ENCODE measurements at places on chromosomes 13 and 19.

- peak; percentile 97 for DNase-seq
These were observed 1.4 kb upstream of the BCL3 start for GRCh38 chr19:44746946-44747738.

- DNase-seq = no peak
These were observed 90.7 kb upstream of the MCF2L start for GRCh38 chr13:112877976-112878955.

- DNase-seq = no peak
These were observed 17.2 kb upstream of the RNASEH2B start for GRCh38 chr13:50892210-50892944.

DNA sequence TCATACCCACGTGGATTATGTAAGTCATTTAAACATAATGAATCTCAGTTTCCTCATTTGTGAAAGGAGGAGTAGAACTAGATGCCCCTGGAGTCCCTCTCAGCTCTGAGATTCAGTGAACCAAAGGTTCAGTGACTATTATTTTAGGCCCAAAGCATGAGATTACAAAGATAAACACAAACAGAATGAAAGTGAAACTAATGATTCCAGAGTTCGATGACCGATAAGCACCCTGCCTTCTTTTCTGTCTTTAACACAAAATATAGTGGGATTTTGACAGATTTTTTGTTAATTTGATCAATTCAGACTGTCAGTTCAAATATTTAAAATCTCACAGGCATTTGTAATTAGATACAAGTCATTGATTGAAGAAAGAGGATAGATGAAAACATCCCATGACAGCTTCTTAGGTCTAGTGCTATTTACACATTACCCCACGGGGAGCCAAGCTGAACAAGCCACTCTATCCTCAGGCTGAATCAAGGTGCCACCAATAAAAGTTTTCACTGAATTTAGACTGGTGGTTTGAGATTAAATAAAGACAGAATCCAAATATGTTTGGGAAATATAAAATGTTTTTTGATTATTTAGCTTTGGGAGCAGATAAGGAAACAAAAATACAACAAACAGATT lies 64.6 kb upstream of the RAP2A start:
- DNase-seq = no peak

- DNase-seq = no peak
These were observed 274.7 kb downstream of the SUCLA2 start for GRCh38 chr13:47726394-47726793.

GRCh38 chr13:32733690-32734089 lies 147.4 kb downstream of the PDS5B start:
- DNase-seq = no peak

- no peak for DNase-seq
These were observed 110.6 kb upstream of the ATXN8OS start for GRCh38 chr13:69997061-69997460.

DNA sequence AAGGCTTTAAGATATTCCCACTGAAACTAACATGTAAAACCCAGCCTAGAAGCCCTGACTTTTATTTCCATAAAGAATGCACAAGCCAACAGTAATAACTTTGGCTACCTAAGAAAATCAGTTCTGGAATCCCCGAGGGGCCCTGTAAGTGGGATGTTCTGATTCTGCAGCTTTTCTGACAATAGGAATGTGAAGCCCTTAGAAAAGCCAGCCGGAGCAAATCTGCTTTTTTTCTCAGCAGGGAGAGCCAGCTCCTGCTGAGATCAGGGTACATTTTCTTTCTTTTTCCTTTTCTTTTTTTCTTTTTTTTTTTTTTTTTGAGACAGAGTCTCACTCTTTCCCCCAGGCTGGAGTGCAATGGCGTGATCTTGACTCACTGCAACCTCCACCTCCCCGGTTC lies 8.0 kb upstream of the GARRE1 start:
- DNase-seq = no peak

- DNase-seq = peak; percentile 84
These were observed 85.9 kb downstream of the MBNL2 start for GRCh38 chr13:97307882-97308624.

- peak; percentile 91 for DNase-seq
These were observed 2.1 kb downstream of the PNMA8C start for GRCh38 chr19:46426506-46427162.

- DNase-seq = no peak
These were observed 90.0 kb downstream of the RNASEH2B start for GRCh38 chr13:50999641-51000040.

- DNase-seq = no peak
These were observed 25.2 kb downstream of the IL17D start for GRCh38 chr13:20728579-20729311.

DNA sequence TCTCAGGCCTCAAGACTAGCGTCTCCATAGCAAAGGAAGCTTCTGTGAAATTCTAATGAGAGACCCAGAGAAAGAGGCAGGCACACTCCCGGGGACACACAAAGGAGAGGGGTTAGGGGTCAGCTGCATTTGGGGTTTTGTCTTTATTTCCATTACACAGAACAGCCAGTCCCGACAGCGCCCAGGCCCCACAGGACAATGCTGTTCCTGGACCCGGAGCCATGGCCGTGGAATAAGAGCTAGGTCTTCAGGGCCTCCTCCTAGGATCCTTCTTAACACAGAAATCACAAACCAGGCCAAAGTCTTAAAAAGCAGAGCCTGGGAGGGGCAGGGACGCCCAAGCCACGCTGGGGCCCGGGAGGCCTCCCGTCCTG lies 22.8 kb downstream of the KCTD15 start:
- no peak for DNase-seq

GRCh38 chr19:14015524-14016035 lies 9.5 kb upstream of the RFX1 start:
- no peak for DNase-seq

GRCh38 chr13:112616586-112617362 lies 28.8 kb upstream of the TUBGCP3 start:
- DNase-seq = no peak

- DNase-seq = no peak
These were observed 489.1 kb upstream of the TSHZ3 start for GRCh38 chr19:31838163-31838815.

- no peak for DNase-seq
These were observed 18.1 kb upstream of the EID2 start for GRCh38 chr19:39557811-39558623.

GRCh38 chr13:45695198-45695730 lies 6.9 kb upstream of the CBY2 start:
- DNase-seq = no peak

DNA sequence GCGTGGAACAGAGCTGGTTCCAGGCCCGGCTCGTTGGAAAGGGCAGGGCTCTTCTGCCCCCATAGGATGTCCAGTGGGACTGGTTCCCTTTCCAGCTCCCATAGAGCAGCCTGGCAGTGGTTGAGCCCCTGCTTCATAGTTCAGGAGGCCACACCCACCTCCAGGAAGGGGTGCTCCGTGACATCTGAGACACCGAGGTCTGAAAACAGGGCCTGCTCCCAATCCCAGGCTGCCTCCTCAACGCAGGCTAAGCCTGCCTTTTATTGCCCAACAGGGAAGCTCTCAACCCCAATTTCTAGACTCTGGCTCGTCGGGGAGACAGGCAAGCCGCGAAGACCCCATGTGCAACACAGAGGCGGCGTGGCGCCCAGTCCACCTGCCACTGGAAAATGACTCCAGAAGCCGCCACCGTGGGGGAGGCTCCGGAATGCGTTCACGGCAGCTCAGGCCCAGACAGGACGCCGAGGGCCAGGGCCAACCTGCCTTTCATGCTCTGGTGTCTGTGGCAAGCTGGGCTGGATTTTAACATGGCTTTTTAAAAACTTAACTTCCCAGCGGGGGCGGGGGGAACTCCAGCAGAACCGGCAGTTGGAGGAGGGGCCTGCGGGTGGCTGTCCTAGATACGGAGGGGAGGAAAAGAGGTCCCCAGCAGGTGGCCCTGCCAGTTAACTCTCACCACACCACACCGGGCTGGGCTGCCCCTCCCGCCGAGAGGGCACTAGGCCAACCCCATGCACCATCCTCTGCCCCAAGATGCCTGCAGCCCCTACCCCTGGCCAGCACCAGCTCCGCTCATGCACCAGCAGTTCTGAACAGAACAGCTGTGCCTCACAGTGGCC lies 17.9 kb upstream of the TINCR start:
- DNase-seq = no peak

- peak; percentile 87 for DNase-seq
These were observed 3.7 kb upstream of the PDE4A start for GRCh38 chr19:10416380-10417257.

- DNase-seq = no peak
These were observed 29.0 kb upstream of the CEBPG start for GRCh38 chr19:33344573-33344925.

GRCh38 chr19:3515891-3516422 lies 9.8 kb downstream of the FZR1 start:
- DNase-seq = no peak

- DNase-seq = peak; percentile 70
These were observed 21.2 kb downstream of the ATP11A start for GRCh38 chr13:112710855-112711527.

DNA sequence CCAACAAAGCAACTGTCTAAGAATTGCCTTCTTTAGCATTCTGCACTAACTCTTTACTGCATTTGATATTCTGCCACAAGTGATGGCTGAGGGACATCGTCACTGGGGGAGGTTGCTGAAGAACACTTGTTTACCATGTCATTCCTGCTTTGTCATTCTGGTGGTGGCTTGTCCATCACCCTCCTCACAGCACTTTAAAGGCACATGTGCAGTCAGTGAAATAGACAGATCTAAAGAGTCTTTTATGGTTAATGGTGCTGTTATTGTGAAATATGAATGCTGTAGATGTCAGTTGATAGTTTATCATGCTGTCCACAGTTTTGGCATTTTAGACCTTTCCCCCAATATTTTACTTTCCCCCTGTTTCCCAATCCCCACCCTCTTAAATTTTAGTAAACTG lies 120.9 kb upstream of the TSC22D1 start:
- no peak for DNase-seq

DNA sequence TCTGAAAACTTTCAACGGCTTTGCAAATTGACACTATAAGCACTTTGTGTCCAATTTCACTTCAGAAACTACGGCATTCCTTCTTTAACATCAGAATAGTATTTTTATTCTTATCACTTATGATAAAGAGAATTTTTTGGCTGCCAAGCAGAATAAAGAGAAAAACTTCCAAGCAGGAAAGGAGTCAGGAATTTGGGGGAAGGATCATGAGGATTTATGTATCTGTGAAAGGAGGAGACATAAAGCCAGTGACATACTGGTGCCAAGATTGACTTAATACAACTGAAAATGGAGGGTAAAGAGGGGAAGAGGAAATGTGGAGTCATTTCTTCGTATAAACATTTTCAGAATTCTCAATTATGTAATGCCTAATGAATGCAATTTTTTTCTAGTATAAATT lies 94.7 kb downstream of the RBM26 start:
- no peak for DNase-seq

- DNase-seq = no peak
These were observed 24.5 kb downstream of the PPP5C start for GRCh38 chr19:46371371-46371901.

GRCh38 chr13:42068886-42069285 lies 20.4 kb downstream of the DGKH start:
- DNase-seq = no peak

GRCh38 chr19:6516018-6516658 lies 14.0 kb upstream of the TUBB4A start:
- DNase-seq = peak; percentile 94

DNA sequence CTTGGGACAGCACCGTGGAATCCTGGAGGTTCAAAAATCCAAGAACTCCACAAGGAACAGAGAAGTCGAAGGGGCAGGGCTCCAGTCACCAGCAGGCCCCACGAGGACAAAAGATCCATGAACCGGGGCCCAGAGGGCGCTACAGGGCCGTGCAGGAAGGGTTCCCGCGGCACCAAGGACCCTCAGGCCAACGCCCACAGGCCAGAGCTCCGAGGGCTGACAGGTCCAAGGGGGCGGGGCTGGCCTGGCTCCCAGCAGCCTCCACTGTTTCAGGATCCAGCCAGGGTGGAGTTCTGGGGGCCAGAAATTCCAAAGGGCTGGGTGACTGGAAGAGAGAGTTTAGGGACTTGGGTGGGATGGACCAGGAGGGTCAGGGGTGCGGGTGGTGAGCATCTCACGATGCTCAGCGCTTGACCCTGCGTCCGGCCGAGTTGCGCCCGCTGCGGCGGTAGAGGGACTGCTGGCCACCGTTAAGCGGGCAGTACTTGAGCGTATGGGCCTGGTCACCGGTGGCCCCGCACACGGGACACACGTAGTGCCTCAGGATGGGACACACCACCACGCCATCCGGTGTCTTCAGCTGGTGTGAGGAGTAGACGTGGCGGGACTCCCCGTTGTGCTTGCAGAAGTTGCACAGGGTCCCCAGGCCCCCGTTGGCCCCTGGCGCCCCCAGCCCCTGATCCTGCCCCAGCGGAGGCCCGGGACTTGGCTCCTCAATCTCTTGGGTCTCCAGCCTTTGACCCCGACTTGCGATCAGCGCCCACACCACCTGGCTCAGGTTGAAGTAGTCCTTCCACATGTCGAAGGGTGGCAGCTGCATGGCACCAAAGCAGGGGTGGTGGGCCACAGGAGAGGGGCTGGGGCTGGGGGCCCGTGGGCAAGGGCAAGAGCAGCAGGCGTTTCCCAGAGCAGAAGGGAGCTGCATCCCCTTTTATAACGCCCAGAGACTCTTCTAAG lies at the start of gene NANOS2:
Gene NANOS2, minus strand, starts transcription at position 905 of the 957 bp plus-strand sequence. Its CDS starts 85 bp downstream, at position 820.
- DNase-seq = no peak

DNA sequence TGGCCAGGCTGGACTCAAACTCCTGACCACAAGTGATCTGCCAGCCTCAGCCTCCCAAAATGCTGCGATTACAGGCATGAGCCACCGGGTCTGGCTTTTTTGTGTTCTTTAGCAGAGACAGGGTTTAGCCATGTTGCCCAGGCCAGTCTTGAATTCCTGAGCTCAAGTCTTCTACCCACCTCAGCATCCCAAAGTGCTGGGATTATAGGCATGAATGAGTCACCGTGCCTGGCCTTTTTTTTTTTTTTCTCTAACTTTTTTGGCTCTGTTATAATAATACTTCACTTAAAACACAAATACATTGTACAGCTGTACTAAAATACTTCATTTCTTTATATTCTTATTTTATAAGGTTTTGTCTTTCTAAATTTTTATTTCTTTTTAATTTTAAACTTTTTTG lies 599.5 kb upstream of the PCDH9 start:
- DNase-seq = no peak

DNA sequence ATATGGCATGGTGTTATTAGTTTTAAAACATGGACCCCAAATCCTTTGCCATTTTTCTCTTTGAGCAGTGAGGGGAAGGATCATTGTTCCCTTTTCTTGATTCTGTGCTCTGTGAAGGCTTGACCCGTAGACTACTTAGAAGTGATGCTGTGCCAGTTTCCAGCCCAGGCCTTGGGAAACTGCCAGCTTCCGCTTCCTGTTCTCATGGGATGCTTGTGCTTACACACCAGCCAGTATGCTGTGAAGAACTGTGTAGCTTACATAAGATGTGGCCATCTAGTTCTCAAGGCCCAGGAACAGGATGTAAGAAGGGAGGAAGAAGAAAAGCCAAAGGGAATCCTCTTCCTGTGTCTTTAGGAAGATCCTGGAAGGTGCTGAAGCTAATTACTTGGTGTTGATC lies 180.9 kb downstream of the PCCA start:
- DNase-seq = peak; percentile 82

DNA sequence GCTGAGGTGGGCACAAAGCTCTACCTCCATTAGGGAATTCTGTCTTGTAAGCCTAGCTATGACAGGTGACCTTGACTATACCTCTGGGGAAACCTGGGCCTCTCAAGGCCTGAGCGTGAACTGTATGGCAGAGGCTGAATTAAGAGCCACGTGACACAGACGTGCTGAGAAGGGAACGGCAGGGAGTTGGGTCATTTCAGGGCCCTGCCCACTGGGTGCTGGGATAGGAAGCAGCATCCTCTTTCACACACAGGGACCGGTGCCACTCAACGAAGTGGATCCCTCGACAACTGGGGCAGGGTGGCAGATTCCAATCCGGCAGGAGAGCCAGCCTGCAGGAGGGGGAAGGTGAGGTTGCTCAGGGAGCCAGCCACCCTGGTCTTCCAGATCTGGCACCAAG lies 9.2 kb downstream of the ASF1B start:
- DNase-seq = no peak

All from sciatic nerve (tissue), 2 donors.